ENCODE measurements at places on chromosomes 7 and 10.

DNA sequence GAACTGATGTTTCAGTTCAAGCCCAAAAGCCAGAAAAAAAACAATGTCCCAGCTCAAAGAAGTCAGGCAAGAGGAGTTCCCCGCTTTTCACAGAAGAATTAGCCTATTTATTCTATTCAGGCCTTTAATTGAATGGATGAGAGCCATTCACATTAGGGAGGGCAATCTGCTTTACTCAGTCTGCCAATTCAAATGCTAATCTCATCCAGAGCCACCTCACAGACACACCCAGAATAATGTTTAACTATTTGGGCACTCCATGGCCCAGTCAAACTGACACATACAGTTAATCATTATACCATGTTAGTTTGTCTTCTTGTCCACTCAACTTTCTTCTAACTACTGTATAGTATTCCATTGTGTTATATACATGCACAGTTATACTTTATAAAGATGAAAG is 2.6 kb upstream of the NPSR1 start:
- no peak for DNase-seq

DNA sequence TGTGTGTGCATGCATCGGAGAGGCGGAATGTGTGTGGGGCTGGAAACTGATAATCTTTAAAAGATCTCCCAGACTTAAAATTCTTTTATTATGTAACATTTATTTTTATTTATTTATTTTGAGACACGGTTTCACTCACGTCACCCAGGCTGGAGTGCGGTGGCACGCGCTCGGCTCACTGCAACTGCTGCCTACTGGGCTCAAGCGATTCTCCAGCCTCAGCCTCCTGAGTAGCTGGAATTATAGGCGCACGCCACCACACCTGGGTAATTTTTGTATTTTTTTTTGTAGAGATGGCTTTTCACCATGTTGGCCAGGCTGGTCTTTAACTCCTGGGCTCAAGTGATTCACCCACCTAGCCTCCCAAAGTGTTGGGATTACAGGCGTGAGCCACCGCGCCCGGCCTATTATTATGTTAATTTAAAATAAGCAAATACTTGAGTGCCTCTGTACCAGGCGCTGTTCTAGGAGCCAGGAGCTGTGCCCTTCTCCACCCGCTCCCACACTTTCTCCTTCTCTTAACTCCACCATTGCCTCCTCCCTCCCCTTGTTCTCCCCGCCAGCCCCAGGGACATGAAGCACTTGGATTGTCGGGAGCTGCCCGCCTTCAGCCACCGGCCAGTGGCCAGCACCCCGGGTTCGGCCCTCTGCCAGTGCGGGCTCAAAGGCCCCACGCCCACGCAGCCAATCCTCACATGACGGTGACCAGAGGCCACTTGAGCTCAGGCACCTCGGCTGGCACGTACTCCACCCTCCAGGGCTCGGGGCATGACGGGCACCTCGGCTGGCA is 163.6 kb downstream of the DNAJB6 start:
- no peak for DNase-seq

- no peak for DNase-seq
Observed at GRCh38 chr7:52525772-52526341, 509.6 kb upstream of the POM121L12 start.

- no peak for DNase-seq
Observed at GRCh38 chr7:111159426-111159825, 68.5 kb downstream of the LRRN3 start.

GRCh38 chr10:98272656-98273055 is 4.7 kb upstream of the LOXL4 start:
- DNase-seq = no peak

DNA sequence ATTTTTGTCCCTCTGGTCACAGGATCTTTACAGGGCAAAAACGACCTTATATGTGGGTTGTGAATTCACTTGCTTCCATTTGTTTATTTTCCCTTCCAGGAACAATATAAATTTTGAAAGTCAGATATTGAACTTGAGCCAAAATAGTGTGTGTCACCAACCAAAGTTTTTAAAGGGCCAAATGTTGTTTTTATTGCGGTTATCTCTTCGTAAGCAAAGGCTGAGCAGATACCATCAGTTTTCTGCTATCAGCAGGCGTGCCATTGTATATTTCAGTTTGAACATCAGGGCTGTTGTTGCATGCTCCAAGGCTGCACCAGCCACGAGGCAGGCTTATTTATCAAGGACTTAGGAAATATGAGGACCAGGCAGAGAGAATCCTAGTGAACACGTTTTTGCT is 160.3 kb downstream of the PAXIP1 start:
- DNase-seq = no peak

- DNase-seq = no peak
Observed at GRCh38 chr10:80204677-80205476, 460 bp downstream of the ANXA11 start.

DNA sequence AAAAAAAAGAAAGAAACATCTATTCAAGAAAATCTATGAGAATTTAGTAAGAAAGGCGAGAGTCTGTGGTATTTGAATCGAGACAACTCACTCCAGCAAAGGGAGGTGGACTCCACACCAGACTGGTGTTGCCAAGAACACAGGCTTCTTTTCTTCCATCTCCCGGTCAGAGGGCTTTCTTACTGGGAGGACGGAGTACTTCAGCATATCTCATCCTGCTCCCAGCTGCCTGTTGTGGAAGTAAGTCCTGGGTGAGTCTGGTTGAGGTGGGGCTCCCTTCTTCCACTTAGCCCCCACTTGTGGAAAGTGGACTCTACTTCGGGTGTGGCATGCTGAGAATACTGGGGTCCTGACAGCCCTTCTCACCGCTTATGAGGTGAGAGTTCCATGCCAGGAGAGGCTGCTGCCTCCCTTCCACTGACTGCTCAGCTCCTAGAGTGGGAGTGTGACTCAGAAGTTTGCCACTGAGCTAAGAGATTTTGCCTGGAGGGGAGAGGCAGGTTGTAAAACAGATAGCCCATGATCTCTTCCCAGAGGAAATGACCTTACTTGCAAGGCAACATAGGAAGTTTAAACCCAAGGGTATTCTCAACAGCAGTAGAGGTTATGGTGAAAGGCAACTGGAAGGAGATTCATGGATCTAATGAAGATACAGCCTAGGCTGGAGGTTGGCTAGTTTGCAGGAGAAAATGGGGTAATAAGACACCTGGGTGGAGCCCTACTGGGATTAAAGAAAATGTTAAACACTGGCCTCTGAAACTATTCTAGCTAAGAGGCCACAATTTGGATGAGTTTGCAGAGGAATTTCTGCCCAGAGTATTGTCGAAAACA is 3.5 kb upstream of the NACAD start:
- DNase-seq = no peak

GRCh38 chr10:93566435-93567276 is at the start of gene FFAR4:
Gene FFAR4 (plus strand): TSS chr10:93566665. CDS start chr10:93566721, 56 bp downstream.
- DNase-seq = peak; percentile 14

- DNase-seq = no peak
Observed at GRCh38 chr7:114392686-114393085, 21.9 kb upstream of the FOXP2 start.

- DNase-seq = no peak
Observed at GRCh38 chr10:118978316-118978997, 51.1 kb upstream of the NANOS1 start.

DNA sequence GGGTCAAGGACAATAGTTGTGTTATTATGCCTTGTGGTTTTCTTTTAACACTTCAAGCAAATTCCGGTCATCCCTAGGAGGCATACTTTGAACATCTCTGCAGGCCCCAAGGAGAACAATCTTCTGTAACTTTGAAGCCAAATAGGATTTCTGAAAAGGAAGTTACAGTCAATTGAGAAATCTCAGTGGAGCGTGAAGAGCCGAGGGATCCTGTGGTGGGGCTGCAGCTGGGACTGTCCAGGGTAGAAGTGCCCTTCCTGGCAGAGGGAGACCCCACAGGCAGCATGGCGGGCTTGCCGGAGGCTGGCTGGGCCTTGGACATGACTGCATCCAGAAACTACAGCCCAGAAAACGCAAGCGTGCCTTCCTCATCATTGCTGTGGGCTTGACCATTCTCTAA is 179.7 kb downstream of the PTPN20 start:
- DNase-seq = no peak

DNA sequence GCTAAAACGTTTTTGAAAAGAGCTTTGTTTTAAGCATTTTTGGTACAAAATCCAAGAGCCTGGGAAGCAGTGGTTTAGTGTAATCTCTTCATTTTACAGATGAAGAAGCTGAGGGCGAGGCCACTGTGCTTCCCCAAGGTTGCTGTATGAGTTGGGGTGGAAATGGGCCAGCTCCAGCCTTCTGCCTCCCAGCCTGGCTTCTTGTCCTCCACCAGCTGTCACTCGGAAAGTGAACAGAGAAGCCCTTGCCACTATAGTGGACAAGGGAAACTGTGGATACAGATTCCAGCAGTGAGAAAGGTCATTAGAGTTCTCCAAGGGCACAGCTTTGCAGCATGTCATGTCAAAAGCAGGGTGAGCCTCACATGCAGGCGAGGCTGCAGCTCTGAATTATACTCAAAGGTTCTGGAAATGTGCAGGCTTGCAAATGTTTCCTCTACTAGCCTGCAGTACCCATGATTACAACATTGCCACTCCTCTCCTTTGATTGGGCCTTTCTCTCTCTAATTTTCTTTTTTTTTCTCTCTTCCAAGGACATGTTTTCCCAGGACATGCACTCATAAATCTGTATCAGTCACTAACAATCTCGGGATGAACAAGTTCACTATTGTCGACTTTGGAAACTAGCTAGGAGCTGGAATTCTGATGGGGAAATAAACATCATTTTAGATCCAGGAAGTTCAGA is 33.0 kb downstream of the BAMBI start:
- DNase-seq = no peak

- DNase-seq = no peak
Observed at GRCh38 chr7:20450536-20450935, 119.8 kb downstream of the ITGB8 start.

DNA sequence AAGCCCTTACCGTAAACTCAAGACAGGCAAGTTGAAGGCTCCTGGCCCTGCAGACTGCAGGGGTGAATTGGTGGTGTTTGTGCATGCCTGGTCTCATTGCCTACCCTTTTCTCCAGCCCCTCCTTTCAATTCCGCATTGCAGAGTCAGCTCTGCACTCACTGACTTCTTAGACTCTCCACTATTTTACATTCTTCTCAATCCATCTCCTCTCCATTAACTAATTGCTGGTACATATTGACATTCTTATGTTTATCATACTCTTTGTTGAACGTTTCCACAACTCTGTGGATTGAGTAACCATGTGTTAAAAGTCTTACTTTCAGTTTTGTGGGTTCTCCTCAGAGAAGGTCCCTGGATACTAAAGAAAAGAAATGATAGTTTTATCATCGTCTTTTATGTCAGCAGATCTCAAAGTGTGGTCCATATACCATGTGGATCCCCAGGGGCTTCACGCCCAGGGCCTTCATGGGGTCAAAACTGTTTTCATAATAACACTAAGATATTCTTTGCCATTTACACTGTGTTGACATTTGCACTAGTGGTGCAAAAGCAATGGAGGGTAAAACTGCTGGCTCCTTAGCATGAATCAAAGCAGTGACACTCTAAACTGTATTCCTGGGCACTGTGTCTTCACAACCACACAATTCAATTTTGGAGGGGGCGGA is 135.4 kb upstream of the FZD1 start:
- no peak for DNase-seq

- no peak for DNase-seq
Observed at GRCh38 chr10:122462533-122463465, 1.4 kb downstream of the HTRA1 start.

- DNase-seq = no peak
Observed at GRCh38 chr10:98173260-98173659, 38.8 kb downstream of the R3HCC1L start.

- no peak for DNase-seq
Observed at GRCh38 chr10:106957823-106958588, 206.5 kb downstream of the SORCS1 start.

DNA sequence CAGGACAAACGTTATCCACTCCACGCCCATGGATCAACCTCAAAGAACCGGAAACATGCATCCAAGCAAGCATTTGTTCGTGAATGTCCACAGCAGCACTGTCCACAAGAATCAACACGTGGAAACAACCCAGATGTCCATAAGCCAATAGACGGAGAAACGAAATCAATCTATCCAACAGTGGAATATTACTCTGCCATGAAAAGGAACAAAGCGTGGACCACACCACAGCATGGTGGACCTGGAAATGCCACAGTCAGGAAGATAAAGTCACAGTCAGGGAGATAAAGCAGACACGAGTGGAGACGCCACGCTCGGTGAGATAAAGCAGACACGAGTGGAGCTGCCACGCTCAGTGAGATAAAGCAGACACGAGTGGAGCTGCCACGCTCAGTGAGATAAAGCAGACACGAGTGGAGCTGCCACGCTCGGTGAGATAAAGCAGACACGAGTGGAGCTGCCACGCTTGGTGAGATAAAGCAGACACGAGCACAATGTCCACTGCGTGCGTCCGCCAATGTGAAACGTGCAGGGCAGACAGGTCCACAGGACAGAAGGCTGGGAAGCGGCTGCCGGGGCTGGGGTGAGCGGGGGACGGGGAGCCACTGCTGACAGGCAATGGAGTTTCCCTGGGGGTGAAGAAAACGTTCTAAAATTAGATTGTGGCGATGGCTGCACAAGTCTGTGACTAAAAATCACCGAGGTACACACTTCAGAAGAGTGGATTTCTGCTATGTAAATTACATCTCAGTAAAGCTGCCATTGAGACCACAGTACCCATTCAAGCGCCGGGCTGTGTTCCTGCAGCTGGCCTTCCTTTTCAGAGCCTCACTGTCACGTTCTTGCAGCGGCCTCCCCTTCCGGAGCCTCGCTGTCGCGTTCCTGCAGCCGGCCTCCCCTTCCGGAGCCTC is 10.6 kb downstream of the GPER1 start:
- no peak for DNase-seq

DNA sequence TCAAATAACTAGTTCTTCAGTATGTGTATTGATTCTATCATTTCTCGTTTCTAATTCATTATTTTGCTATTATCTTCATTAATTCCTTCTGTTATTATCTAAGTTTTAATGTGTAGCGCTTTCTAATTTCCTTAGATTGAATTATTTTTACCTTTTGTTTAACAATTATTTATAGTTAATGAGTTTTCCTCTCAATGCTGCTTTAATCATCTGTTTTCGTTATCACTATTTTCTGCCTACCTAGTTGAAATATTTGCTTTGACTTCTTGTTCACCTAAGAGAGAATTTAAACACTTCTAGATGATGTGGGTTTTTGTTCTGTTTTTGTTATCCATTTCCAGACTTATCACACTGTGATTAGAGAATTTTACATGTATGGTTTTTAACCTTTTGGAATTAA is 37.5 kb upstream of the MTPN start:
- DNase-seq = no peak

DNA sequence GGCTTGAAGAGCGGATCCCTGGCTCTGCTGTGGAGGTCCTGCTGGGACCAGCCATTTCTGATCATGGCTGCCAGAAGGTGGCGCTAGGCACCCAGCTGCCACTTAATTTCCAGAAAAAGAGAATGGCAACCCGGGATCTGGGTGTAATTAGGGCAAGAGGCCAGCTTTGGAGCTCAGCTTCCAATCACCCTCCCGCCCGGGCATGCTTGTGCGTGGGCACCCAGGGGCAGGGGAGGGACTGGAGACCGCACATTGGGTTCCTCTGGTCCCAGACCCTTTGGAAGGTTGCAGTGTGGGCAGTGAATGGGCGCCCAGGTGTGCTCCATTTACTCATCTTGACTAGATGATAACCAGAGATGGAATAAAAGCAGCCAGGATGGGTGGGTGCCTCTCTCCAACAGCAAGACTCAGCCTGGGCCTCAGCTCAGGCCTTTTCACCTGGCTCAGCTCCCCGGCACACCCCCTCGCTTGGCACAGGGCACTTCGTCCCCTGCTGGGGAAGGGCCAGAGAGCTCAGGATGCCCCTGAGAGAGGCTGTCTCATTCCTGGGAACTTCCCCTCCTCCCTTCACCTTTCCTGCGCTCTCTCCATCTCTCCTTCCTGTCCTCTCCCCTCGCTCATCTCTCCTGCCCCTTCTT is 14.7 kb downstream of the FAM241B start:
- no peak for DNase-seq
